ENCODE measurements at places on chromosomes 2 and 18.

DNA sequence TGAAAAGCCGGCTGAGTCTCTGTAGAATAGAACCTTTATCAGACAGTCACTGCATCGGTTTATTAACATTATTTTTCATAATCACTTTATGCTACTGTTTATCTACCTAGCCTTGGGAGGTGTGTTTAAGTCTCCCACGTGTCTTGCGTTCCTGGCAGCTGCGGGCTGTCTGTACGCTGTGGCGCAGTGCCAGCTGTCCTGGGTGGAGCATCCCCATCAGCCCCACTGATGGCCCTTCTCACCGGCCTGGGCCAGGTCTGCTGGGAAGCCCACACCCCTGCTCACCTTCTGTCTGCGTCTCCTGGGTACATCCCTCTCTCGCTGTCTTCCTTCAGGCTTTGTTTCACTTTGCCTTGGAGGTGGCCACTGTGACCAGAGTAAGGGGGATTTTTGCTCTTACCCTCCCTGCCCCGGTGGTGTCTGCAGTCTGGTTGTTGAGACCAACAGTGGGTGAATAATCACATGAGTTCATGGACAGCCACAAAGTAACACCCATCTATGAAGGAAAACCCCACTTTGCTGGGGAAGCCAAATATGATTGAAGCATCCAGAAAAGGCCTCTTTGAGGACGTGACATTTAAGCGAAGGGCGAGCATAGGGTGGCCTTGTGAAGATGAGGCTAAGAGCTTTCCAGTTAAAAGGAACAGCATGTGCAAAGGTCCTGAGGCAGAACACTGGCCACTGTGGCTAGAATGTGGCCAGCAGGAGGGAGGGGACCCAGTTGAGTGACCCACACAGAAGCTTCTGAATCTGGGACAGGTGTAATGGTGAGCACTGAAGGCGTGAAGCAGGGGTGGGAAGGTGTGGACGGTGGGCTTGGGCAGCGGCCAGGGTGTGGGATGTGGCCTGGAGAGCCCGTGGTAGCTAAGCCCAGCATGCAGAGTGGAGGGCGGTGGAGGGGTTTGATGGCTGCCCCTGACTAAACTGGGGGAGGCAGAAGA, 41.7 kb downstream of the RAMP1 start:
- DNase-seq = peak; percentile 17

DNA sequence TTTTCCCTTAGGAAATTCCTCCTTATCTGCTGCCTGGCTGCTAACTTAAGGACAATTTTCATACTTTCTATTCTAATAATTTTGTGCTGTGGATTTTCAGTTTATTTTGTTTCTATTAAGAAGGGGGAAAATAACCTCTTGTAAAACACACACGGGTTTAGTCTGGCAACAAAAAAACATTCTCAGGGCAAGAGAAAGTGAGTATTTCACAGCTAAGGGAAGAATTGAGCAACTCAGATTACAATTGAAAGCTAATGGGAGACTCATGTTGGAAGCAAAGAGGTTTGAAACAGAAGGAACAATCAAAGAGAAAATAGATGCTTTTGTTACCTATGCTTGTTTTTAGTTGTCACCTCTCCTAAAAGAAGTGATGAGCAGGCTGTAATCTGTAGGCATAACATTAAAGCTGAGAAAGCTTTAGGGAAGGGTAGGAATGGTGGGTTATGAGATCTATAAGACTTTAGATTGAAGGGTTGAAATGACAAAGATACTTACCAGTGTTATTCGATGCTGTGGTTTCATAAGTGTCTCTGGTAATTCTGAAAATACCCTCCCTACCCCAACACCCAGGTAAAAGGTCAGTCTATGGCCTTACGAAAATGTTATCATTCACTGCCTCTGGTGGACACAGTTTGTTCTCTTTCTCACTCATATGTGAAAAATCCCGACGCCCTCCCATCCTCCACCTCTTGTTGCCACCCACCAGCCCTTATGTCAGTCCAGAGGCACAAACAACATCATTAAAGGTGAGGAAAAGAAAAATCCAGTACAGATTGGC, 510.9 kb downstream of the TXNL1 start:
- DNase-seq = no peak

DNA sequence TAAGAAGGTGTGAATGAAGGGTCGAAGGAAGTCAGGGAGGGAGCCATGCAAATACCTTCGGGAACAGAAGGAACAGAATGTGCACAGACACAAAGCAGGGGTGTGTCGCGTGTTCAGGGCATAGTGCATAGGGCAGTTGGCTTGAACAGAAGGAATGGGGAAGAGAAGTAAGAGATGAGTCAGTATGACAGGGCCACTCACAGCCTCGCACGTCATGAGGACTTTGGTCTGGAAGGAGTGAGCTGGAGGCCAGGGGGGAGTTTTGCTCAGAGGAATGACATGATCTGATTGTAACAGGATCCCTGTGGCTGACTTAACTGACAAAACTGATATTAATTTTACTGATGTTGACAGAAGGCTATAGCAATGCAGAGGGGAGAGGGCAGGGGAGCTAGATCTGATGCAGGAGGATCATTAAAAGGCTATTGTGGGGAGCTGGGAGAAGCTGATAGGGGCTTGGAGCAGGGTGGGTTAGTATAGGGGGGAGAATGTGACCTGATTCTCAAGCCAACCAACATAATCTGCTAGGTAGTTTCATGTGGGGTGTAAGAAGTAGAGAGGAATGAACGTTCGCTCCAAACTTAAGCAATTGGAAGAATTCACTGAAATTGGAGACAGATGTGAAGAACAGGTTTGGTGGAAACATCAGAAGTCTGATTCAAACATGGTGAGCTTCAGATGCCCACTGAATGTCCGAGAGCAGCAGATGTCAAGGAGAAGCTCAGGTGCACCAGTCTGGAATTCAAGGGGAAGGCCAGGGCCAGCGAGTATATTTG, 60.4 kb upstream of the COPS8 start:
- no peak for DNase-seq

- no peak for DNase-seq
Observed at GRCh38 chr2:140603416-140603815, 1527.4 kb downstream of the LRP1B start.

GRCh38 chr2:177758591-177759371, 313.8 kb downstream of the PDE11A start:
- DNase-seq = no peak

DNA sequence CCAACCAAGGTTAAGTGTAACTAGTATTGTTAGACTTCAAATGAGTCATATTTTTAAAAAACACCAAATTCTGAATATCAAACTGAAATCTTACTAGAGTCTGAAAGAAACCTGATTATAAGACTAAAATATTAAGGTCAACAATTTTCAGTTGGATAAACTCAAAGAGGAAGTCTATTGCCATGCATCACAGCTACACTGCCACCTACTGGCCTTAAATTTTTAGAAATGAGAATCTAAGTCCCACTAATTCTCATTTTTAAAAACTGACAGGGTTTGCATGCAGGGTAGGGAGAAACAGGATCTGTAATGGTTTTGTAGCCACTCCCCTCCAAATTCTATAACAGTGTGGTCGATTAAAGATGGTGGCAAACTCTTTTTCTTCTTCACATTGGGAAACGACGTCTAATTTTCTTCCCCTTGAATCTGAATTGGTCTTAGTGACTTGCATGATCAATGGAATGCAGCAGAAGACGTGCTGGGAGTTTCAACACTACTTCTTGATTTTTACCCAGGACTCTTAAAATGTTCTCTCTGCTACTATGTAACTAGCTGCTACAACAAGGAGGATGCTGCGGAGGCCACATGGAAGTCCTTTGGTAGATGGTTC, 176.1 kb upstream of the SESTD1 start:
- DNase-seq = peak; percentile 48

DNA sequence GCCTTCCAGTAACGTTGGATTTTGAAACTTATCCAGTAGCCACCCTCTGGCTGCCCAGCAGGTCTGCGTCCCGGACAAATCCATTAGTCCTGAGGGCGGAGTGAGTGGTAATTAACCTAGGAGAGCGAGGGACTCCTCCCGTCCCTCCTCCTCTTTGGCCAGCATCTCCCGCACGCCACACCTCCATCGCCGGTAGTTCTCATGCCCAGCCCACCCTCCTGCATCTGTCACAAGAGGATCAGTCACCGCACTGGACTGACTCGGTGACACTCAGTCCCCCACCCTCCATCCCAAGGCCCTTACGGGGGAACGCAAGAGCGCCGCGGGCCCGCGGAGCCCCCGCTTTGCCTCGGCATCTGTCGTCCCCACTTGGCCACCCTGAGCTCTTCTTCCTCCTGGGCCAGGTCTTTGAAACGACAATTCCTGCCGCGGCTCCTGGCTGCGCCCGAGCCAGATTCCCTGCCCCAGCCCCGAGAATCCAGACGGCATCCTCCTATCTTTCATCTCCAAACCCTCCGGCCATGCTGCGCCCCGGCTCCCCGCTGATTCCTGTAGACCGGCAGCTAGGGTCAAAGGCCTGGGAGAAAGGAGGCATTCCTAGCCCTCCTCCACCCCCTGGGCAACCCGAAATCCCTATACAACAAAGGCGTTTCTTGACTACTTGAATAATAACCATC, 77.5 kb downstream of the EIF2AK3 start:
- no peak for DNase-seq

GRCh38 chr2:219907011-219907365, 279.6 kb downstream of the SLC4A3 start:
- no peak for DNase-seq

DNA sequence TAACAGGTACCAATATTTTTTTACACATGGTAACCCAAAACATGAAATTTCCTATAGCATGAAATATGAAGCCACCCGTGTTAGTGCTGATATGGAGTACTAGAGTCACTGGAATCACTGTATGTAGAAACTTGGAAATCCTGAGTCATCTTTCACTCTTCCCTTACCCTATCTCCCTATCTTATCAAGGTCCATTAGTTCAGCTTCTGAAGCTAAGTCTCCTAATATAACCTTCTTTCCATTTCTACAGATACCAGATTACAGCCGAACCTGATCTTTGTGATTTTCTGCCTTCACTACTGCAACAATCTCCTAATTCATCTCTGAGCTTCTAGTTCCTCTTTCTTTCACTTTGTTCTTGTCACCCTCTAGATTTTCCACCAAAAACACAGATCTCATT, 59.0 kb downstream of the SEPTIN10 start:
- no peak for DNase-seq

GRCh38 chr2:40200366-40200915, 251.4 kb downstream of the SLC8A1 start:
- DNase-seq = no peak

DNA sequence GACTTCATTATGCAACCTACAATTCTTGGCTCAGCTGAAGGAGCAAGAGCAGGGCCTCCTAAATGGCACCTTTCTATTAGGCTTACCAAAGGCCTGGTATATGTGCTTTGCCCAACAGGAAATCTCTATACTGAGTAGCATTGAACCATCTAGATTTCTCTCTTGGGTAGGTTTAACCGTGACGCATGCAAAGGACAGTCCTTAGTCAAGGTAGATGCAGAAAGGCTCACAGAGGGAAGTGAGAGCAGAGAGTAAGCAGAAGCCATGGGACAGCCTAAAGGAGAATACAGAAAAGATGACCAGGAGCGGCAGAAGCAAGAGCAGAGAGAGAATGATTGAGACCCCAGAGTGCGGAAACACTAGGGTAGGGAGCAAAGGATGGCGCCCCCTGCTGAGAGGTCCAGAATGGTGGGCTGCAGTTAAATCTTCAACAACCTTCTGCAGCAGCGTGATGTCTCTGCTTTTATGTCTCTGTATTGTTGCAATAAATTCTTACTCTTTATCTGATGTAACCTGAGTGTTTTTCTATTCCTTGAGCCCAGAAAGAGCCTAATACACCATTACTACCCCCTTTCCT, 4.7 kb upstream of the OSBPL1A start:
- DNase-seq = no peak

GRCh38 chr2:240498958-240499260, 58.9 kb downstream of the ANKMY1 start:
- DNase-seq = no peak

DNA sequence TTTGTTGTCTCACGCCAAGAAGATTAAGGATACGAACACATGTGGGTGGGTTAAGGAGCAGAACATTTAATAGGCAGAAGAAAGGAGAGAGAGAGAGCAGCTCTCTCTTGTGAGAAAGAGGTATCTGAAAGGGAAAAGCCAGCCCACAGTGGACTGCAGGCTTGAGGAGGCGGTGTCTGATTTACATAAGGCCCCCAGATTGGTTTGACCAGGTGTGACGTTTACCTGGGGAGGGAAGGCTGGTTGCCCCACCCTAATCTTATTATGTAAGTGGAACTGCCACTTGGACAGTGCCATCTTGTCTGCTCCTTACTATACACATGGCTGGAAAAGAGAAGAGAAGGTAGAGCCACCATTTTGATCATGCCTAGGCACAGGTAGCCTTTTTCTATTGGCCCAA, 189.2 kb downstream of the NCK2 start:
- DNase-seq = no peak

DNA sequence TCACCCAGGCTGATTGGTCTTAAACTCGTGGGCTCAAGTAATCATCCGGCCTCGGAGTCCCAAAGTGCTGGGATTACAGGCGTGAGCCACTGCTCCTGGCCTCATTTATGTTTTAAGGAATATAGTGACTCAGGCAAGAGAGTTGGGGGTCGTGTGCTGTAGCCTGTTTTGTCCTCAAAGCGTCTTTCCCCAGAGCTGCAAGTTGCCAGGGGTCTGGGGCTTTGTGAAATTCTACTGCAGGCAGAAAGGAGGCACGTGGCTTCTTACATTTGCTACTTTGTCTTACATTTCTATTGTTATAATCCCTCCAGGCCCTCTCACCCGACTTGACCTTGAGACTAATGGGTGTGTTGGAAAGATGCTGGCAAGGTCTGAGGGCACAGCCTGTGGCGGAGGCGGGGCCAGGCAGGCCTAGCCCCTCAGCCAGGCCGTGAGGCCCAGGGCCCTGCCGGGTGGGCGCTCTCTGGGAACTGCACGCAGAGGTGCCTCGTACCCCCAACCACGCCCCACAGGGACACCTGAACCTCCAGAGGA, 85.8 kb upstream of the NDUFV2 start:
- no peak for DNase-seq

- DNase-seq = no peak
Observed at GRCh38 chr2:205744074-205744591, 61.8 kb downstream of the NRP2 start.

- DNase-seq = no peak
Observed at GRCh38 chr2:119574108-119574815, 30.0 kb downstream of the CFAP221 start.

DNA sequence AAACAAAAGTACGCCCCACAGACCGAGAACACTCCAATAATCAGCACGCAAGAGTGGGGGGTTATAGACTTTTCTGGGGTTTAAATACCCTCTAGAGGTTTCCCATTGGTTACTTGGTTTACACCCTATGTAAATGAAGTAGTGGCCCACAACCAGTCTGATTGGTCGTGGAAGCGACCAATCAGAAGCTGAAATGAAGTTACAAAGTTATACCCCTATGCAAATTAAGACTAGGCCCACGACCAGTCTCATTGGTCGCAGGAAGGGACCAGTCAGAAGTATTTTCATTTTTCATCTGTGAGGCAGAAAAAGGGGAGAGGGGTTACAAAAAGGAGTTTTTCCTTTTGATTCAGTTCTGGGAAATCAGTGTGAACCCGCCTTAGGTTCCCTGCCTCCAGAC, 55.3 kb upstream of the YWHAQ start:
- DNase-seq = no peak
